ENCODE measurements at places on chromosomes 16 and 17.
A peak's percentile ranks its signal among the peaks of the same experiment; 100 is the strongest.

- DNase-seq: no peak
Measured at GRCh38 chr17:10738521-10739258, 8.9 kb upstream of the TMEM220 start.

DNA sequence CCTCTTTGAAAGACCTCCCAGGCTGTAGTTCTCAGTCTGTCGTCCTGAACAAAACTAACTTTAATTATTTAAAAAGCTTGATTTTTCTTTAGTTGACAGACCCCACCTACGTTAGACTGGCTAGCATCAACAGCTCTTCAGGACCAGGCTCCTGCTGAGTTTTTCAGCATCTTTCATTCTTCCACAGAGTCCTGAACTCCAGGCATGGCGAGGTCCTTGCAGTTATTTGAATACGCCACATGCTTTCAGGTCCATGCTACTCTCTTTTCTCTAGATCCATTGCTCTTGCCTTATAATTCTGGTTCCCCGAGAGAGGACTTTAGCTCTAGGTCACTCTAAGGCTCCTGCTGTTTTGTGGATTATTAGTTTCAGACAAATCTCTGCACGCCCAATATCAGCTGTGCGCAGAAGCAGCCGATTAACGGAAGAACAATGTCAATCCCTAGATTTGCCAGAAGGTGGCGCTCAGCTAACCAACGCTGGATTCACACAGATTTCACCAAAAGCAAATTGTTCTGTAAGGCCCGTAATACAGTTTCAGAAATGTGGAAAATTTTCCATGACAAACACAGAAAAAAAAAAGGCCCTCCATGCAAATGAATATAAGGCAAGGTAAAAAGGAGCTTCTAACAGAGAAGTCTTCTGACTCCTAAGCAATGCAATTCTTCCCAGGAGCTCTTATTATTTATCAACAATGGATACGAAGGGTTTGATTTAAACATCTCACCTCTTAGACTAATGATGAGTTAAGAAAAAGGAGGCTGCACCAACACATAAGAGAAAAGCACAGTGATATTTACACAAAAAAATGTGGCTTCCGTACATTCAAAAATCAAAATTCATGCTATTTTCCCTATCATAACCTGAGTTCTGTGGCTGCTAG is 33.5 kb upstream of the BCO1 start:
- DNase-seq: peak; percentile 52

DNA sequence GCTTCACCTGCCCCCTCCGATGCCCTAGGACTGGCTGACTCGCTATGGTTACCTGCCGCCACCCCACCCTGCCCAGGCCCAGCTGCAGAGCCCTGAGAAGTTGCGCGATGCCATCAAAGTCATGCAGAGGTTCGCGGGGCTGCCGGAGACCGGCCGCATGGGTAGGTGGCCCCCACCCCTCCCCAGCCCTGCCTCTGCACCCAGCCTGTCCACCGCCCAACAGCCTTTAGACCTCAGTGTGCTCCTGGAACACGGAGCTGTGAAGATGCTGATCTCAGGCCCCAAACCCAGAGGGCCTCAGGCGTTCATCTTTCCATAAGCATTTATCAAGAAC is 993 bp downstream of the MMP25 start:
- peak; percentile 53 for DNase-seq

DNA sequence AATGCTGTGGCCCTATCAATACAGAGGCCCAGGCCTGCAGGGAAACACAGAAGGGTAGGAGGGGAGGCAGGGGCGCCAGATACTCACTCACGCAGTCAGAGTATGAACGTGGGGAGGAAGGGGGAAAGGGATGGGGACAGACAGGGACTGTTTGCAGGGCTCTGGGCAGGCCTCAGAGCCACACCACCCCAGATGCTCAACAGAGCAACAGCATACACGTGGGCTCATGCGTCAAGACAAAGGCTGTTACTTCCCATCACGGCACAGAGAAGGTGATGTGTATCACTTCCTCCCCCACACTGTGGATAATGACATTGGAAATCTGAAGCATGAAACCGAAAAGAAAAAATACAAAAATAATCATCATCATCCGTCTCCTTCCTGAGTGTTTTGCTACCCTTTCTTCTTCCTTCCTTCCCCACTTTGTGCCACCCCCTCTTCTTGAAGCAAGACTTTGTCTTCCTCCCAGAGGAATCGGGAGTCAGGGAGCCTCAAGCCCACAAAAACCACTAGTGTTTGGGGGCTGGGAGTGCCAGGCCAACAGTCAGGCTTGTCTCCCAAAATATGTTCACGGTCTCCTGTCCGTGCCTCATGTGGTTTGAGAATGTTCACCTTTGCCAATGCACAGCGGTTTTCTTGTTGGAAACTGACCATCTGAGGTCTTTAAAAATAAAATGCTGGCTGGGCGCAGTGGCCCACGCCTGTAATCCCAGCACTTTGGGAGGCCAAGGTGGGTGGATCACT is 20.1 kb downstream of the SLC39A11 start:
- DNase-seq: no peak

GRCh38 chr16:85574672-85575475 is 38.2 kb upstream of the GSE1 start:
- no peak for DNase-seq

DNA sequence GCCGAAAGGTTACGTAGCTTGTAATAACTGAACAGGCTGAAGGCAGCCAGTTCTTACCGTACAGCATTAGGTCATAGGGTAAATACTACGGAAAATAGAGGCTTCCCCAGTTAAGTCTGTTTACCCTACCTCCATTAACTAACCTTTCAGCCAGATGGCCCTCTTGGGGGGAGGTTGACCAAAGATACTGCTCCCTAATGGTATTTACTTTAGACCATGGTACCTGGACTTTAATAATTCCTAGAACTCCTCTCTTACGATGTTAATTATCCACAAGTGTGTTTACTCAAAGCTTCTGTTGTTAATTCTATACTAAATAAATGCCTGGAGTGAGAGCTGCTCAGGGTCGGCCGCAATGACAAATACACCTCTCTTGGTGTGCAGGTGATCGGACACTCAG is 9.8 kb upstream of the ADAT1 start:
- DNase-seq: no peak

GRCh38 chr17:59456428-59456827 is 109.0 kb upstream of the DHX40 start:
- no peak for DNase-seq

GRCh38 chr17:4087911-4088693 is 54.7 kb downstream of the ZZEF1 start:
- no peak for DNase-seq

DNA sequence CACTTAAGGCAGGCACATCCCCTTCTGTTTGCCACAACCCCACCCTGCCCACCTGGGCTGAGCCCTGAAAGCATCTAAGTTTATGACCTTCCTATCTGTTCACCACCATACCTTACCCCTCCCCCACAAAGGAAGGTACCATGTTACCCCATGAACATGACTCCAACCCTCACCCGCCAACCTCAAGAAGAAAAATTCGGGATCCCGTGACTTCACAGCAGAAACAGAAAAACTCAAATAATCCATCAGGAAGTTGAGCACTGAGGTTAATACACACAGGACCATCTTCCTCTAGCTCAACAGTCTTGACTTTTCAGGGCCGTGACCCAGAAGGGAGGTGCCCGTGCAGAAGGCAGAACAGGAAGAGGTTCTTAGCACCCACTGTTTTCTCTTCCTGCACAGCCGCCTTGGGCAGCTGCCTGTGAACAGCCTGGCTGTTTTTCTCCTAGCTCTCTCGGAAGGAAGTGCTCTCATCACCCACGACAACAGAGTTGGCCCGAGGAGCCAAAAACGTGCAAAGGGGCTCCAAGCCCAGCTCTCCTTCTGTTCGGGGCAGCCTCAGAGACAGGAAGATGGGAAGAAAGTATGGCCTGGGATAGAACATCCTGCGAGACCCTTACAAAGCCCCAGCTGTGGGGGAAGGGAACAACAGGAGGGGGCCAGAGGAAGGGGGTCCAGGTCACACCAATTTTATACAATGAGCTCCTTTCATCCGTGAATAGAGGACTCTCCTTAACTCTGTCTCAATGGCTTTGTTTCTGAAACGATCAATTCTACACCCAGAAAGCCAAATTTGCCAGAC is 101.1 kb downstream of the XYLT1 start:
- DNase-seq: no peak

GRCh38 chr17:34259146-34259545 is 4.1 kb downstream of the CCL2 start:
- no peak for DNase-seq

- no peak for DNase-seq
Measured at GRCh38 chr17:75839942-75840798, 4.0 kb downstream of the UNC13D start.

GRCh38 chr17:72764632-72765041 is 327.9 kb downstream of the SLC39A11 start:
- DNase-seq: no peak

DNA sequence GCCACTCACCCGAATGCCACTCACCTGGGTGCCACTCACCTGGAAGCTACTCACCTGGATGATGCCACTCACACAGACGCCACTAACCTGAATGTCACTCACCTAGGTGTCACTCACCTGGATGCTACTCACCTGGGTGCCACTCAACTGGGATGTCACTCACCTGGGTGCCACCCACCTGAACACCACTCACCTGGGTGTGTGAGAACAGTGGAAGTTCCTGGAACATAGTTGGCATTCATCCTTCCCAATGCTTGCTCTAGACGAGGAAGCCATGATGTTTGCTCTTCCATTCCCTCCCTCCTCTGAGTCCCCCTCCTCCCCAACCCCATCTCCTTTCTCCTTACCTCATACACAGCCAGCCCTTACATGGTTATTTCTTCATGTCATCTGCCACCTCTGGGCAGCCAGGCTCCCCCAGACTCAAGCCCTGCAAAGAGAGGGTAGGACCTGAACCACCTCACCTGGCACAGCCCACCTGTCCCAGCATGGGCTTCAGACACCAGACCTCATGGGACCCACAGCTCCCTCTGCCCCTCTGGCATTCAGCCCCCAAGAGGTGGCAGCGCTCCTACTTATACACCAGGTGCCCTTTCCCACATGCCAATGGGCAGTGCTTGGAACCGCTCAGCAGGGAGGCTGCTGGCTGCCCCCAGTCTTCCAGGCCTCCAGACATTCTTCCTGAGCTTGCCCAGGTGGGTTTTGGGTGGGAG is 171.8 kb upstream of the FOXF1 start:
- no peak for DNase-seq

DNA sequence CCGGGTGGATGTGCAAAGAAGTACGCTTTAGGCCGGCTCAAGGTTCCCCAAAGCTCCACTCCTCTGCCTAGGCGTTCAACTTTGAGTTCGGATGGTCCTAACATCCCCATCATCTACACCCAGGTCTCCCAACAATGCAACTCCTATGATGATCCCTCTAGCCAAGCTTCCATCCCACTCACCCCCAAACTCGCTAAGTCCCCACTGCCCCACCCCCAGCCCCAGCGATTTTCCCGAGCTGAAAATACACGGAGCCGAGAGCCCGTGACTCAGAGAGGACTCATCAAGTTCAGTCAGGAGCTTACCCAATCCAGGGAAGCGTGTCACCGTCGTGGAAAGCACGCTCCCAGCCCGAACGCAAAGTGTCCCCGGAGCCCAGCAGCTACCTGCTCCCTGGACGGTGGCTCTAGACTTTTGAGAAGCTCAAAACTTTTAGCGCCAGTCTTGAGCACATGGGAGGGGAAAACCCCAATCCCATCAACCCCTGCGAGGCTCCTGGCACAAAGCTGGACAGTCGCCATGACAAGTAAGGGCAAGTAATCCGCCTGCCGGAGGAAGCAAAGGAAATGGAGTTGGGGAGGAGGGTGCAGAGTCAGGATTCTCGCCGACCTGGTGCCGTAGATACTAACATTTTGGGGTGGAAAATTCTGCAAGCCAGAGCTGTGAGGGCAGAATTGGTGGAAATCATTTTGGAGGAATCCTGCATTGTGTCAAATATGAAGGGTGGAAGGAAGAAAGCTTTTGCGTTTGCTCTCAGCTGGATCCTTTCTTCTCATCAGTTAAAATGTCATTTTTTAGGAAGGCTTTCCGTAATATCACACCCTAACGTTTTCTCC is at the start of gene TP53:
TP53 (minus strand) TSS at position 419 of the 836 bp plus-strand sequence. CDS start 10,896 bp downstream, outside the sequence.
- peak; percentile 74 for DNase-seq

GRCh38 chr16:26889740-26890139 is 177.0 kb upstream of the C16orf82 start:
- no peak for DNase-seq

GRCh38 chr17:46152423-46152822 is 40.8 kb downstream of the KANSL1 start:
- DNase-seq: no peak

DNA sequence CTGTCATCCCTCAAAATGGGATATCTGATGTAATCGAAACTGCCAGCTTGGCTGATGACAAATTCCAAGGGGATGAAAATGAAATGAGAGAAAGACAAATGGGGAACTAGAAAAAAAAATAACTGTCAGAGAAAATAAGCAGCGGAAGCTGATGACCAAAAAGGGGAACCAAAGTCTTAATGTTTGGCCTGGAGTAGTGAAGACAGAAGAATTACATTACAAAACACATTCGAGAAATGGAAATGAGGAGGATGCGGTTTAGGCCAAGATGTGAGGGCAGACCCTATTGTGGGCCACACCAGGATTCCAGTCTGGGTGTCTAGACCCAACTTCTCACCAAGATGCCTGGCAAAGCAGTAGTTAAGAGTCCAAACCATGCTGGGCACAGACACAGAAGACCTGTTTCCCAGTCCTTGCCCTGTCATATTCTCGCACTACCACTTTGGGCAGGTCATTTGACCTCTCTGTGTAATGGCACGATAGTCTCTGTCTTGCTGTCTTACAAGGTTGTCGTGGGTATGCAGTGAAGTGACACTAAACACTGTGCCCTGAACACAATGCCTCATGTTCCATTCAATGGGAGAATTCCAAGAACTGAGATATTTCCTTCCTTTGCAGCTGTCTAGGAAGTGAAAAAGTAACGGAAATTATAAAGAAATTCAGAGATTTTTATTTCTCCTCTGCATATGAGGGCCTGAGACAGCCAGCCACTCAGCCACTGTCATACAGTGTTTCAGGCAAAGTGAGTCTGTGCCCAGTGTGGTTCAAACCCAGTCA is 12.3 kb upstream of the CCL2 start:
- DNase-seq: no peak

GRCh38 chr17:29968271-29968670 is 26.8 kb downstream of the EFCAB5 start:
- DNase-seq: no peak

GRCh38 chr17:61406971-61407911 is 7.6 kb downstream of the TBX2 start:
- DNase-seq: no peak

- peak; percentile 70 for DNase-seq
Measured at GRCh38 chr17:37490022-37490587, 414 bp downstream of the DUSP14 start.

DNA sequence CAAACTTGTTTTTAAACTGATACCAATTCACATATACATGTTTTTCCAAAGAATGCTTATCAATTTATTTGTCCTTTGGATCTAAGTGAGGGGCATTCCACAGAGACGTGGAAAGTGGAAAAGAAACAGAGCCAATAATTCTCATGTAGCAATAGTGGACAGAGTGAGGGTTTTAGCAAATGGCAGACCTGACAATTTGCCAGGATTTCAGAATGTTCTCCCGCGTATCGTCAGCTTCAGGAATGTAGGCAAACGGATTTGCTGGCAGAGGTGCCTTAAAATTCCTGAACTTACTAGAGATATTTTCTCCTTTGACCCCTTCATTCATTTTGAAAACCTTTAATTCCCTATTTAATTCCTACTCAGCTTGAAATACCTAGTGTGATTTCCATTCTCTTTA is 193.4 kb upstream of the CPHXL start:
- DNase-seq: no peak

GRCh38 chr17:77928519-77929179 is 29.9 kb upstream of the TNRC6C start:
- DNase-seq: no peak

- DNase-seq: no peak
Measured at GRCh38 chr17:77054936-77055335, 85.8 kb upstream of the SEC14L1 start.

GRCh38 chr16:50381679-50382440 is 13.1 kb upstream of the BRD7 start:
- DNase-seq: peak; percentile 50

- peak; percentile 88 for DNase-seq
Measured at GRCh38 chr16:66961065-66961744, at the start of gene CES3. TSS of gene CES3 (plus strand) at chr16:66961266. CDS start at chr16:66961308, 42 bp downstream.

Measured in iPS-NIHi11 (cell line).